Cortex of kidney (tissue), 1 donor: ENCODE measurements at places on chromosomes 7 and 10.

DNA sequence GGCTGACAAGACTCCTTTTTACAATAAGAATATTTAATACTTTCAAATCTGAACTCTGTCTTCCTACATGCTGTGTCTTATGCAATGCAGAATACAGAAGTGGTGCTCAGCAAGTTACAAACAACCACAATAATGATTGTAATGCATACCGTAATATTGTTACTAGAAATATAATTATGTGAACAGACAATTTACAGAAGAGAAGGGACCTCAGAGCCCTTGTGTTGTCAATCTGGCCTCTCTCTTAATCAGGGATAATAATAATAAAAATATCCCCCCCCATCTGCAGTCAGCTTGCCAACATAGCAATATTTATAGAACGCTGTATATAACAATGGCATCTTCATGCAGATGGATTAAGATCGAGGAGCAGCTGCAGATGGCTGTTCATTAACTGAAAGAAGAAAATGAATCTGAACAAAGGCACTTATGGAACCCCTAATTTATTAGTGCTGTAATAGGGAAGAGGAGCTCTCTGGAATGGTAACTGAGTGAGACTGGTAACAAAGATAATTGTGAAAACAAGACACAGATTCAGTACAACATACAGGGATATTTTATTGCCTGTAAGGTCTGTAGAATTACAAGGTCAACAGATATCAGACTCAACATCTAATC lies 106.3 kb downstream of the TMEM26 start:
- no peak for DNase-seq

DNA sequence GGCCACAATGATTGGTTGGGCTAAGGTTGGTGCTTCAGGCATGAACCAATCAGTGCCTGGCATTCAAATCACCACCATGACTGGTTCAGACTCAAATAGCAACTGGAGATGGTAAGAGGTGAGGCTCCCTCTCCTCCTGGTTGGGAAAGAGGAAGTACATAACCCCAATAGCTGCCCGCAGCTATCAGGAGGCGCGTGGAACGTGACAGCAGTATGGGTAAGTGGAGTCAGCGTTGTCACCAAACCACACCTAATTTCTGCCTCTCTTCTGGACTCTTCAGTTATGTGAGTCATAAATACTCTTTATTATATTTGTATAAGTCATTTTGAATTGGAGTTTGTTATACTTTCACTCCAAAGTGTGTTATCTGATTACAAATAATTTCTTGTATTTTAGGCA lies 17.9 kb upstream of the ITGA8 start:
- no peak for DNase-seq

DNA sequence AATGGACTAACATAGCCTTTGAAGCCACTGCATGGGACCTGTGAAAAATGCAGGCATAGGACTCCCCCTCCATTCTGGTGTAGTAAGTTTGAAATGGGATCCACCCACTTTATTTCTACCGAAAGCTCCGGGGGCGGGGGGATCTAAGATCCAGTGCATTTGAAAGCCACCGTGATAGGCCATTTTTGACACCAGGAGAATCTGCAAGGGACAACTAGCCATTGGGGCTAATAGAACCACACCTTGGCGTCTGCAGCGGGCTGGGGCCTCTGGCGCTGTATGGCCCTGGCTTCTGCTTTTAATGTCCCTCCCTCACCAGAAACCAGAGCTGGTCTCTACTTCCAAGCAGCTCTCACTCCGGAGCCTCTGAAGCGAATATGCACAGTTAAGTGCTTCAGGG lies 60.1 kb upstream of the GPR26 start:
- DNase-seq = no peak

GRCh38 chr7:5212633-5213285 lies 22.7 kb downstream of the WIPI2 start:
- DNase-seq = no peak

DNA sequence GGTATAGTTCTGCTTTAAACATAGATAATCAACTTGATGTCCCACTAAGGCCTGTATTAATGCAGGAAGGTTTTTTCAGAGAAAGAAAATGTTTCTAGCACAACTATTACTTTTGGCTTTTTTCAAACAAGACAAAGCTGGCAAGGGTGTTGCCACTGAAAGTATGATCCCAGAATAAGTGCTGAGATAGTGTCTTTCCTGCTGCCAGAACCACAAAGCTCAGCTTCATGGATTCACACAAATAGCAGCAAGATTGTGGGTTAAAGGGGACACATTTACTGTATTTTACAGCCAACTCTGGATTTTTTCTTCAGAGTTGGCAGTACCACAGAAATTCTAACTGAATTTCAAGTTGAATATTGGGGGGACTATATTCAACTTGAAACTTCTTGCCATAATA lies 4.3 kb downstream of the NCOA4 start:
- DNase-seq = no peak

DNA sequence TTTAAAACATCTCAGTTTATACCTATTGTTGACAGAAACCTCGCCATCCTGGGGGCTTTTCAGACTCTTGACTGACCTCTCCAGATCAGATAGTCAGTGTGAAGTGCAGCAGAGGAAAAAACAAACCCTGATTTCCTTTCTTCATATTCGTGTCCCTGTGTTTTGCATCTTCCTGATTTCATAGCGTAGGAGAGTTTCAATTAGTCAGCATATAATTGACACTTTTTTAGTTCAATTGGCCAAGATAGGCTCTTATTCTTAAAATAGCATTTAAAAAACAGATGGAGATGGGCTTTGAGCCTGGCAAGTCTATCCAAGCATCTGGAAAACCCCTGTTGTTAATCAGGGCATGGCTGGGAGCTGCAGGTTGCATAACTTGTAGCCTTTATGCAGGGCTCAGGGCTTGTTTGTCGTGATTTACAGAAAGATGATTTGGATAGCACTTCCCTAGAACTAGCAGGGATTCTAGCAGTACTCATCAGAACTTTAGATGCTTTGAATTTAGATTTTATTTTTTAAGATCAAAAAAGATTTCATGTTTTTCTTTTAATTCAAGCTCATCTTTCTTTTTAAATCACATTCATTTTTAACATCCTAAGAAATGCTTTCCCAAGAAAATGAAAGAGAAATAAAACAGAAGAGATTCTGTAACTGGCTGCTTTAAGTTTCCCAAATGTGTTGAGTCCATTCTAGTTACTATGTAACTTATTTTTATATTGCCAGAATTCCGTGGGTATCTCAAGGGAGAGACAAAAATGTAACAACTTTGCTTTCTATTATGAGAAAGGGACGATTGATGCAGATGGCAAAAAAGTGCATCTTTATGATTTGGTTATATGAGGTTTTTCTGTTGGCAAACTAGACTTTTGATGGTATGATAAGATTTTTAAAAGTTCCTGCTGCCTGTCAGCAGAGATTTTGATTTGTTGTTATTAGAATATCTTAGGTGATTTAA lies 270.8 kb upstream of the FZD8 start:
- no peak for DNase-seq

- DNase-seq = no peak
Measured at GRCh38 chr10:12375076-12375504, 25.7 kb downstream of the CAMK1D start.

DNA sequence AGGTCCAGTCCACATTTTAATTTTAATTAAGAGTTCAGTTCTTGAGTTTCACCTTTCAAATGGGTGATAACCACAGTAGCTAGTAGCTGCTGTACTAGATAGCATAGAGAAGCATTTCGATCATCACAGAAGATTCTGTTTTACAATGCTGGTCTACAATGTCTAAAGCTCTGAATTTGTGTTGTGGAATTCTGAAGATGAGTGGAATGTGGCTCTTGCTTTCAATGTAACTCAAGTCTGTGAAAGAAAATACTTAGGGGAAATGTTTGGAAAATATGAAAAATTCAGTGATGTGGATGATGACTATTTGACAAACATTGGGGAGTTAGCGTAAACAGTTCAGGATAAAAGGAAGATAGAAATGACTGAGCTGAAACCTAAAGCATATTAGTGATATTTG lies 139.4 kb downstream of the GNAT3 start:
- no peak for DNase-seq

GRCh38 chr10:110643653-110644597 lies at the start of gene RBM20:
TSS of gene RBM20 (plus strand) at chr10:110644336. CDS start at chr10:110644455, 119 bp downstream.
- DNase-seq = no peak

DNA sequence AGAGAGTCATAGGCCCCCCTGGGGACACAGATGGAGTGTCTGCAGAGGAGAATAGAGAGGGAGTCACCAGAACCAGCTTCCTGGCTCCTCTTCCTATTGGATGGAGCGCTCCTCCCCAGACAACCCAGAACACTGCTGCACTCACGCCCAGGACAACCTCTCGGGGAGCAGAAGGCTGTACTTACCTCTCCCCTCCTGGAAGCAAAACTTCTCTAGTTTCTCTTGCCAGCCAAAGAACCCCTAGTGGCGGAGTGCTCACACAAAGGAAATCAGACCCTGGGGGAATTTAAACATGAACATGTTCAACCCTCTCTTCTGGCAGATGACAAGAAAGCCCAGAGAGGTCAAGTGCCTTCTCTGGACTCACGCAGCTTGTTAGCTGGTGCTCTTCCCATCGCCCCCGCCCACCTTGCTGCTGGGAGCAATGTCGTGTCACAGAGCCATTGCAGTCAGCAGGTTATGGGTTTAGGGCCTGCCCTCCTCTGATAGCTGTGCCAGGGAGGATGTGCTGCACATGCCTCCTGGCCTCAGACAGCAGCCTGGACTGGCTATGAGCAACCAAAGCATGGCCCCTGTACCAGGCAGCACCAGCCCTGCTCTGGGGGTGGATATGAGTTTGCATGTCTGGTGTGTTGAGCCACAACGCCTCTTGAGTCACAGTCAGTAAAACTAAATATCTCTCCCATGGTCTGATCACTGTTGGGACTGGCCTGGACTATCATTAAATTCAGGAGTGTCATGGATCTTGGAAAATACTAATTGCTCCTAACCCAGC lies 84.4 kb downstream of the SLIT1 start:
- no peak for DNase-seq

DNA sequence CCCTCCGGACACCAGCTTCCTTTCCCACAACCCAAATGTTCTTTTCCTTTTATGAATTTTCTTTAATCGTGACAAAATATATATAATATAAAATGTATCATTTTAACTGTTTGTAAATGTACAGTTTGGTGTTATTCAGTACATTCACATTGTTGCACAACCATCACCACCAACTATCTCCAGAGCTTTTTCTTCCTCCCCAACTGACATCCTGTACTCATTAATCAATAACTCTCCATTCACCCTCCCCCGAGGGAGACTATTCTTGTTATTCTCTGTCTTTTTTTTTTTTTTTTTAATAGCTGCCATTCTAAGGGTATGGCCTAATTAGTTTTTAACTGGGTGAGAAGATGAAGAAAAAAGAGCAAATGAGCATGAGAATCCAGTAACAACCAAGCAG lies 30.6 kb upstream of the ITGB1 start:
- DNase-seq = no peak

GRCh38 chr7:25405736-25406135 lies 177.4 kb upstream of the NPVF start:
- DNase-seq = no peak

DNA sequence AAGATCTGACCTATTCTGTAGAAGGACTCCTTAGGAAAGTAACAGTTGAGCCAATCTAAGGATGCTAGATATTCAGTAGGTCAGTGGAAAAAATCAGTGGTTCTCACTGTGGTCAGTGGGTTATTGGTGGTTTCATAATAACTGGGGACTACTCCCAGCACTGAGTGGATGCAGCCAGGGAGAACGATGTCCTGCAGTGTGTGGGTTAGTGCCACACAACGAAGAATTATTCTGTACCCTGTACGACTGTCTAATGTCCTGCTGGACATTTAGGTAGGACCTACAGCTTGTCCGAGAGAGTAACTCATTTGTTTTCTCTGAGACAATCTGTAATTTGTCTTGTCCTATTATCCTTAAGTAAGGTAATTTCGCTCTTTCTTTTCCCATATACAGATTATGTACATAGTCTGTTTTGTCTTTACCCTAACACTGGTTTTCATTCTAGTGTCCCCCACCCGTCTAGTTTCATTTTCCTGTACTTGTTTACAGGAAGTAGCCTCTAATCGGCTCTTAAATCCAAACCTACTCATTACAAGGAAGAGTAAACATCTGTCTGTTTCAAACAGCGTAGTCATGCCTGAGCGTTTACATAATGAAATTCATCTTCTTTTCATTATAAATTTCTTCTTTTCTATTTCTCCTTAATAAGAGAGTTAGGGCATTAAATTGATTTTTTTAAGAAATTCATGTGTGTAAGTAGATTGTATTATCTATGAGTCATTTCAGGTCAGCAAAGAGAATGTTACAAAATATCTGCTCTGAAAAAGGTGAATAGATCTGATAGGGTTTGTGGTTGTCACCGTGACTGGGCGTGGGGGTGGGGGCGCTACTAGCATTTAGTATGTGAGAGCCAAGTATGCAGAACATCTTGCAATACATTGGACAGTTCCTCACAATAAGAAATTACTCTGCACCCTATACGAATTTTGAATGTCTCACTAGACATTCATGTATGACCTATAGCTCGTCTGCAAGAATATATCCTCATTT lies 8.3 kb upstream of the ZC3HAV1L start:
- no peak for DNase-seq

DNA sequence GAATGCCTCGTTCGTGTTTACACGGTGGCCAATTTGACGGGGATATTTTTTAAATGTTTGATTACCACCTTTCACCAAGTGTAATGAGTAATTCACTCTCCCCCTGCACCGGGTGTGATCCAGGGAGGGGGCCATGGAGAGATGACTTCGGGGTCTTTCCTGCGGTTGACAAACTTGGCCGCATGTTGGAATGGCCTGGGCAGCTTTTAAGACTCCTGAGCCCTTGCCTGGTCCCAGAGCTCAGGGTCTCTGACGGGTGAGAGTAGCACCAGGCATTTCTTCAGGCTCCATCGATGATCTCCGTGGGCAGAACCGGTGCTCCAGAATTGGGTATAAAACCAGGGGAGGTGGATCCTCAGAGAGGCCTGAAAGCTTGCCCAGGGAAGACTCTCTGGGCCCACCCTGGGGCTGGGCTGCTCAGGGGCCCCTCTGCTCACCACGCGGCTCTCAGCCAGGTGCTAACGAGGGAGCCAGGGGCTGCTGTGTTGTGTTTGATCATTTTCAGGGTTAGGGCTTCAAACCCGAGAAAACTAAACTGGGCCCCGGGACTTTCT lies 882 bp downstream of the ZNF282 start:
- DNase-seq = no peak
